WERI-Rb-1 (cell line): ENCODE measurements at places on chromosomes 1 and 21.

DNA sequence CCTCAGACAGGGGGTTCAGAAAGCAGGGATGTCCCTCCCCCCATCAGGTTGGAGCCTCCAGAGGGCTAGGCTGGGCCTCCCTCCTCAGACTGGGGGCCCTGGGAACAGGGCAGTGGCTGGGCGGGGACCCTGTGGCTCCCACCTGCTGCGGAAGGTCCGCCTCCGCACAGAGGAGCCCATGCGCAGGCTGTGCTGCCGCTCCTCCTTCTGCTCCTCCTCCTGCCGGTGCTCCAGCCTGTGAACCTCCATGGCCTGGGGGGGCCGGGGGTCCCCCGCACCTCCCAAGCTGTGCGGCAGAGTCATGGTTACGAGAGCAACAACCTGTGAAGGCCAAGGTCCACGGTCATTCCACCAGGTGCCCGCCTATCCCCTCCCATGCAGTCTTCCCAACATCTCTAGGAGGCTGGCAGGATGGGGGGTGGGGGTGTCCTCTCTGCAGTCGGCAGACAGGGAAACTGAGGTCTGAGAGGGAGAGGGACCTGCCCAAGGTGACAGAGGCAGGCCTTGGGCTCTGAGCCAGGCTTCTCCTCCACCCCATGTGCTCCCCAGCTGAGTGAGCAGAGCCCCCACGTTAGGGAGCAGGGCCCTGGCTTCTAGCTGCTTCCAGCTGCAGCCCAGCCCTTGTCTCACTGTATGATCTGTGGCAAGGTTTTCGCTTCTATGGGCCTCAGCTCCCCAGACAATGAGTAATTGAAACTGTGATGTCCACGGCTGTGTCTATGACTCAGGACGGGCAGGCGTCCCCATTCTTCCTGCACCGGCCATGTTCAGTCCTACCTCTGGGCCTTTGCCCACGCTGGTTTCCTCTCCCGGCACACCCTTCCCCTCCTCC, 3.4 kb downstream of the MYOM3 start:
- no peak for DNase-seq

GRCh38 chr1:228684607-228685006, 50.7 kb upstream of the RHOU start:
- no peak for DNase-seq

DNA sequence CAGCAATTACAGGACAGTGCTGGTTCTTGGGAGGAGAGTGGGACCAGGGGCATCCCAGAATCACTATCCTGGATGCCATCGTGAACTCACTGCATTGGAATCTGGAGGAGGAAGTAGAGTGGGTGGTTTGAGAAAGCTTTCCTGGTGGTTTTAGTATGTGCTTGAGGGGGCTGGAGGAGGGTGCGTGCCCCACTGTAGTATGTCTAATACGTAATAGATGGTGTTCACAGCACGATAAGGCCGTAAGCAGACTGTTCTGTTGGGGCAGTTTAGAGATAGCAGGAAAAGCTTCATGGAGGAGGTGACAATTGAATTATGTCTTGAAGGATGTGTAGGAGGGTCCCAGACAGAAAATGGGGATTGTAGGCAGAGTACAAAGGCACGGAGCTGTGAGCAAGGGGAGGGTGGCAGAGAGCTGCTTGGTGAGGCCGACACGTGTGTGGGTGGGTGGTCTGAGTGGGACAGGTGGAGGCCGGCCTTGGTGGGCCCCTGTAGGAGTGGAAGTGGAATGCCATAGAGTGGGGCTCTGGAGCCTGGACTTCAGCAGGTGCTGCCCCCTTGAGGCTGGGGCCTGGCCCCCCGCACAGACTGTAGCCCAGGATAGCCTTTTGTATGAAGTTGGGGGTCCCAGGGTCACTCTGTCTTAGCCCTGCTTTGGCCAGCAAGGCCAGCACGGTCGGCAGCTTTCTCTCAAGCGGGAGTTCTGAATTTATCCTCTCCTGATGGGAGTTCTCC, 37.0 kb downstream of the IL6R start:
- DNase-seq, result peak; percentile 48

- DNase-seq, result no peak
These were observed 42.4 kb upstream of the STMN1 start for GRCh38 chr1:25948641-25949040.

- no peak for DNase-seq
These were observed 194.0 kb upstream of the PLXNA2 start for GRCh38 chr1:208438112-208438699.

DNA sequence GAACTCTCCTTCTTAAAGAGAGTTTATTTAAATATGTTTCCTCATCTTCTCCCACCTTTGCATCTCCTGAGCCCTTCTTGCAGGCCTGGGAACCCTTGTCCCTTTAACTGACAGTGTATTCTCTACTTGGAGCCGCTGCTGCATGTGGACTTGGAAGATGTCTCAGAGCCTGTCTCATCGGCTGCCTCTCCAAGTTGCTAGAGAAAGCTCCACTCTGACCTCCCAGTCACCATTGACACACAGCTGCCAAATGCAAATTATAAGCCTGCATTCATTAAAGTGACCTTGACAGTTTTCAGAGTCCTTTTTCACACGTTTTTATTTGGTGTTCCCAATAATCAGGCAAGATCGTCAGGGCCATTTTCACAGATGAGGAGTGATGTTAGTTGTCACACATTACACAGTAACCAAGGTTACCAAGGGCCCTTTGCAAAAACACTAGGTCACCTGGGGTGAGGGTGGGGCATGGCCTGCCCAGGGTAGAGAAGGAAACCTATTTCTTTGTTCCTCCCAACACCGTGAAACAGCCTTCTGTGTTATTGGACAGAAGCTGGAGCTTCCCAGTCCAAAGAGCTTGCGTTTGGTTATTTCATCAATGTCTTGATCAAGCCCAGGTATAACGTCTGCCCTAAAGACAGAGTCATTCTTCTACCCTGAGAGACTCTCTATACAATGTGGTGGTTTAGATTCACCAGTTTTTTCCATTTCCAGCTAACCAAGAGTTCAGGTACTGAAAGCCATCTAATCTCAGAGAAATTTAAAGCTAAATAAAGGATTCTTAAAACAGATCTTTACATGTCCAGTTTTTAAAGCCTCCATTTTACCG, 164.1 kb downstream of the GALNT2 start:
- no peak for DNase-seq

GRCh38 chr1:109624201-109625010, 4.8 kb downstream of the AMPD2 start:
- DNase-seq, result peak; percentile 60

- DNase-seq, result no peak
These were observed 72.7 kb downstream of the GALNT2 start for GRCh38 chr1:230139741-230140140.

DNA sequence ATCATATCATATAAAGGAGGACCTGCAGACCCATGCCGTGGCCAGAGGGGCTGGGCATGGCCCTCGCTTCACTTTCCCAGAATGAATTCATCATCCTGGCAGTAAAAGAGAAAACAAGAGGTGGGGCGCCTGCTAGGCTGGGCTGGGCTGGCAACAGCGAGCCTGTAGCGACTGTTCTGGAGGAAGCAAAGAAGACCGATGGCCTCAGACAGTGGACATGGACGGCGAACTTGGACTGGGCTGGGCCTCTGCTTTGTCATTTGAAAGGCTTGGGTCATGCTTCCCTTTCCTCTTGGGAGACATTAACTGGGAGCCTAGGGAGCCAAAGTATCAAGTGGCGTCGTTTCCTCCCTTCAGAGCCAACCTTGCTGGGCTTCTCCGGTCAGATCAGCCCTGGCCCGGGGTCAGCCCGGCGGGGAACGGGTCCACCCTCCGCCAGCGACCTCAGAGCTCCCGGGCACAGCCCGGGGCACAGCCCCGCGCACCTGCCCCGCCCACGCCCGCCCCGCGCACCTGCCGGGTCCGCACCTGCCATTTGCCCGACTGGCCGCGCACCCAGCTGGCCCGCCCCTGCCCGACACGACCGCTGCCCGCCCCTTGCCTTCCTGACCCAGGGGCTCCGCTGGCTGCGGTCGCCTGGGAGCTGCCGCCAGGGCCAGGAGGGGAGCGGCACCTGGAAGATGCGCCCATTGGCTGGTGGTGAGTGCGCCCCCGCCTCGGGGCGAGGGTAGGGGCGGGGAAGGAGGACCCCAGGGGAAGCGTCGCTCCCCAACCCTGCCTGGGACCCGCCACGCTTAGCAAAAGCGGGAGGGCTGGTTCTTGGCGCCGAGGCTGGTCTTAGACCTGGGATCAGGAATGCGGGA, at the start of gene FAM3B:
FAM3B (plus strand) TSS at position 602 of the 863 bp plus-strand sequence; CDS start at position 681, 79 bp downstream.
- no peak for DNase-seq

GRCh38 chr1:88111816-88112215, 572.3 kb upstream of the PKN2 start:
- DNase-seq, result no peak

- DNase-seq, result no peak
These were observed 1.6 kb downstream of the SLC19A2 start for GRCh38 chr1:169484101-169484500.

DNA sequence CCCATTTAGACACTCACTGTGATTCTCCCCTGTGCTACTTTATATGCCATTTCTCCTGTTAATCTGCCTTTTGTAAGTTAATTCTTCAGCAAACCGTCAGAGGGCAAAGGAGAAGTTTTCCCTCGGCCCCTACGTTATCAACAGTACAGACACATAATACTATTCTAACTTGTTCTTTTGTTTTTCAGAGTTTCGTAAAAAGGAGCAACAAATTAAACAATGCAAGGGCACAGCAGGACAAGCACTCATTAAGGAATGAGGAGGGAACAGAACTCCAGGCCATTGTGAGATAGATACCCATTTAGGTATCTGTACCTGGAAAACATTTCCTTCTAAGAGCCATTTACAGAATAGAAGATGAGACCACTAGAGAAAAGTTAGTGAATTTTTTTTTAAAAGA, 32.3 kb downstream of the CNN3 start:
- no peak for DNase-seq

- DNase-seq, result no peak
These were observed 142.2 kb downstream of the RABGAP1L start for GRCh38 chr1:174301295-174302077.

DNA sequence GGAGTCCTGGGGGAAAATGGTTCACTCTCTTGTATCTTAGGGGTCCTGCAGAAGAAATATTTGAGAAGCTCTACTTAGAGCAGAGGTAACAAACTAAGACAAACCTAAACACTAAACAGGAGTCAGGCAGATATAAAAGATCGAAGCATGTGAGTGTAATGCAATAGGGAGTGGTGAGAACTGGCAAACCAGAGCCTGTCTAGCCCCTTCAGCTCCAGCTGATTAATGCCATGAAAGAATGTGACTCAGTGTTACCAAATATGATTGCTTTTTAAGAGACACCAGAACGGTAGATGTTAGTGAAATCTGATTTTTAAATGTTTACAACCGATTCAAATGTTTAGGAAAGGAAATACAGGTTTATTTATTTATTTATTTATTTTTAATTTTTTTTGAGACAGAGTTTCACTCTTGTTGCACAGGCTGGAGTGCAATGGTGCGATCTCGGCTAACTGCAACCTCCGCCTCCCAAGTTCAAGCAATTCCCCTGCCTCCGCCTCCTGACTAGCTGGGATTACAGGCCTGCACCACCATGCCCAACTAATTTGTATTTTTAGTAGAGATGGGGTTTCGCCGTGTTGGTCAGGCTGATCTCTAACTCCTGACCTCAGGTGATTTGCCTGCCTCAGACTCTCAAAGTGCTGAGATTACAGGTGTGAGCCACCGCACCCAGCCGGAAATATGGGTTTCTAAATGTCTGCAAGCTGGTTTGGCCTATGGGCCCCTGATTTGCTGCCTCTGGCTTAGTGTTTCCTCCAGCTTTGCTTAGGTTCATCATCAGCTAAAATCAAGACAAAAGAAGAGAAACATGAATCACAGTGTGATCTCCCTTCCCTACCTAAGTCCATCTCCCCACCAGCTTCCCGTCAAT, 12.2 kb downstream of the TXNIP start:
- DNase-seq, result no peak

GRCh38 chr1:172343240-172344160, 77.0 kb upstream of the C1orf105 start:
- DNase-seq, result no peak

- DNase-seq, result no peak
These were observed 313.1 kb downstream of the SIPA1L2 start for GRCh38 chr1:232316864-232317263.

DNA sequence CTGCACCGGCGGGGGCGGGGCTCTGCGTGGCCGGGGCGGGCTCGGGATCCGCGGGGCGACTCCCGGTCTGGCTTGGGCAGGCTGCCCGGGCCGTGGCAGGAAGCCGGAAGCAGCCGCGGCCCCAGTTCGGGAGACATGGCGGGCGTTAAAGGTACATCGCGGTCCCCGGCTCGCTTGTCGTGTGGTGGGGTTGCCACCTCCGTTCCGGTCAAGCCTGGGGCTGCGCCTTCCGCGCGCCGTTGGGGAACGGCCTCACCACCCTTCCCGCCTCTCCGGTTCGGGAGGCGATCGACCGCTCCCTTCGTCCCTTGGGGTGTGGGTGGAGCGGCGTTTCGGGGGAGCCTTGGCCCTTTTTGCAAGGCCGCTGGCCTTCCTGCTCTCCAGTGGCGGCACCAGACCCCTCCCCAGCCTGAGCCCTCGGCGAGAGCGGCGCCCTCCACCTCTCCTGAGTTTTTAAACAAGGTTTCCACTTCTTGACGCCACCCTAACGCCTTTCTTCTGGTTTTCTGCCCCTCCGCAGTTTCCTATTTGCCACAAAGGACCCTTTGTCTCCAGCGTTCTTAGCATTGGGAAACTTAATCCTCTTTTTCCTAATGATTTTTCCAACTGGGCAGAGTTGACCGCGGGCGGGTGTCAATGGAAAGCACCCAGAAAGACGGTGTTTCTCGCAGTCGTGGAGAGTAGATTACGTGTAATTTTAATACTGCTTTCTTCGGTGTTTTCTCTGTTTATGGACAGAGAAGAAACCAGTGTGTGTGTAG, at the start of the genes LEPR and LEPROT:
LEPR (plus strand) TSS at position 79 of the 761 bp plus-strand sequence. CDS start 144,898 bp downstream, outside the sequence.
LEPROT (plus strand) TSS at position 79 of the 761 bp plus-strand sequence; CDS start at position 136, 57 bp downstream.
- no peak for DNase-seq

DNA sequence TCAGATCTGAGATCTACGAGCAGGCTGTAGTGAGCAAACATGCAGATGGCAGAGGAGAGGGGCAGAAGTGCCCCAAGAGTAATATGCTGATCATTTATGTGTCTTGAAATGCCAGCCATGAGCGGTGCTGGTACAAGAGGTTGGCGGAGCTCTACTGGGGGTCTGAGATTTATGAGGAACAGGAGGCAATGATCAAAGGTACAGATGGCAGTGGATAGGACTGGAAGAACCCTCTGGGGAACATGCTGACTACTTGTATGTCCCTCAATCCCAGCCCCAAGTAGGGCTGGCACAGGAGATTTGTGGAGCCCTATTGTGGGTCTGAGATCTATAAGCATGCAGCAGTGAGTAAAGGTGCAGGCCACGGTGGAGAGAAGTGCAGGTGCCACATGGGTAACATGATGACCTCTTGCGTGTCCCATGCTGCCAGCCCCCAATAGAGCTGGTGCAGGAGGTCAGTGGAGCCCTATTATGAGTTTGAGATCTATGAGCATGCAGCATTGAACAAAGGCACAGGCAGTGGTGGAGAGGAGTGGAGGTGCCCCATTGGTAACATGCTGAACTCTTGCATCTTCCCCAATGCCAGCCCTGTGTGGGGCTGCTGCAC, 97.2 kb upstream of the ZNF678 start:
- DNase-seq, result no peak

DNA sequence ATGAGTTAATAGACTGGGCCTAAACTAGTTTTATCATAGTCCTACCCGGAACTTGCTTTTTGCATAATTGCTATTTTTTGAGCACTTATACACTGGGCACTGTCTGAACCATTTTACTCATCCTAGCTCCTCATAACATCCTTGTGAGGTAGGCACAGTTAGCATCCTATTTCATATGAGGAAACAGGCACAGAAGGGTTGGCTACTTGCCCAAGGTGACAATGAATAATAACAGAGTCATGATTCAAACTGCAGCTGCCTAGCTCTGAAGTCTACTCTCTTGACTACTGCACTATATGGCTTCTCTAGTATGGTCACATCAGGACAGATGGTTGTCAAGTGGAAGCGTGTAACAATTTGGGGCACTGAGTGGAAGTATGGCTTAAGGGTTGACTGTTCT, 18.2 kb upstream of the RC3H1 start:
- no peak for DNase-seq

- peak; percentile 22 for DNase-seq
These were observed 104.2 kb upstream of the CASZ1 start for GRCh38 chr1:10900691-10901090.
